ENCODE measurements at places on chromosomes 11 and 22. TPM values are rescaled to one million over a fixed set of nuclear protein-coding genes. Genes with fewer than 3 reads are reported as not detected.

SLC7A4 gene
- 0.35 TPM for total RNA-seq

STK33 gene
- 30.3 TPM for total RNA-seq

PKDREJ gene
- not detected for total RNA-seq

- no peak for DNase-seq
Measured at GRCh38 chr11:57566005-57566904, 1.2 kb downstream of the UBE2L6 start.
